ENCODE measurements at places on chromosomes 5 and 9.

DNA sequence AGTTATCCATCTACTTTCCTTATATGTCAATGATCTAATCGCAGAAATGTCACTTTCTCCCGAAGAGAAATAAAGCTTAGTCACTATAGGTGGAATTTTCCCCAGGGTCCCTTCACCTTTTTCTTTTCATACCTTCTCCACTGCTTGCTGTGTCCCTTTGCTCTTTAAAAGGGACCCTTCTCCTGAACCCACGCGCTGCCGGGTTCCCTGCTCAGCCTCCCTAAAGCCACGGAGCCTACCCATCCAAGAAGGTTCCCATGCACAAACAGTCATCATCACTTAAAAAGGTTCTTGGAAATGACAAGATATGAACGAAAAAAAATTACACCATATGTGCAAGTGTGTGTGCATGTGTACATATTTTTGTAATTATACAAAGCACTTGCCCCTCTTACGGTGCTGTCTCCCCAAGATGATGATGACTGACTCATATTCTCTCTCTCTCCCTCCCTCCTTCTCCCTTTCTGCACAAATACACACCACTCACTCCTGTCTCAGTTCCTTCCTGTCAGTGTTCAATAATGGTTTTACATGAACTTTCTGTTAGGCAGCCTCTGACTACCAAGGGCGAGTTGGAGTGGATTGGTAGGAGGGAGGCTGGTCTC, 1.5 kb upstream of the PTPRD start:
- no peak for DNase-seq

- DNase-seq: no peak
Observed at GRCh38 chr5:53017383-53017782, 28.2 kb downstream of the ITGA2 start.

DNA sequence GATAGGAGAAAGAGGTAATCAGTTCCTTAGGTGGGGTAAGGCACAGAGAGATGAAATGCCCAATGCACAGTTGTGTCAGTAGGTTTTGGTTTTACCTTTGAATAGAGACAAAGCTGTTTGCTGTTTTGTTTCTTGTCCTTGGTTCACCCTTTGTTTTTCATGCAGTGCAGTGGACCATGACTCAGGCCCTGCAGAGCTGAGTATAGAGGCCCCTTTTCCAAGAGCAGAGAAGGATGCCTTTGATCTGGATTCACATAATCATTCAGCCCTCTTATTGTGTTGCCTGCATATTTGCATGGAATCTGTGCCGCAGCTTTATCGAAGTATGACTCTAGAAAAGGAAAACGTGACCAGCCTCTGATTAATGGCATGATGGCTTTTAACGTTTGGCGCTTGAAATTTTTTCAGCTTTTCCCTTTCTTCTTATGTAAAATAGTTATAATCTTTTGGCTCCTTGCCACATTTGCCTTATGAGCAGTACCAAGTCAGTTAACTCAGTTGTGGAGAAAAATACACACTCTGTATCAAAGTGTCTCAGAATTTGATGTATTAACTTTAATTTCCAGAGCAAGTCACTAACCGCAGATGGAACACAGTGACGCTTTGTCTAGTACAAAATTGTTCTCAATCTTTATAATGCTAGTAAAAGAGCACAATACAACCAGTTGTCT, 197.6 kb downstream of the KDM4C start:
- DNase-seq: no peak

DNA sequence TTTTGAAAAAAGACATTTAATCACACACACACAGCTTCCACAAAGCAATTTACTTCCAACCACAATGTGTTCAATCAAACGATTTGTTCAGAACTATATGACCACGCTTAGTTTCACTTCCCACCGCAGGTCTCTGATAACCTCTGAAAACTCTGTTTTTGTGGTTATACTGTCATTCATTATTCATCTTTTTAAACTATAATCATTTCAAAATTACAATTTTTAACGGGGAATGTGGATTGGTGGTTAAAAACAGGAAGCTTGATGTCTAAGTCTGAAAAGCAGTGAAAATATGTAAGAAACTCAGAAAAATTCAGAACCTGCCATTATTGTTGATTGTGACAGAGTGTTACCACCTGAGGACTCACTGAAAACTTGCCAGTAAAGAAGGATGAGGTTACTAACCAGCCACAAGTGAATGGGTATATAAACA, 12.7 kb upstream of the TMEM174 start:
- no peak for DNase-seq

GRCh38 chr9:117178596-117179375, 236.1 kb downstream of the ASTN2 start:
- no peak for DNase-seq

- DNase-seq: no peak
Observed at GRCh38 chr5:78550891-78551290, 97.7 kb downstream of the LHFPL2 start.

- DNase-seq: no peak
Observed at GRCh38 chr5:150457121-150457520, 7.6 kb upstream of the RPS14 start.

GRCh38 chr5:172150514-172151425, 37.3 kb downstream of the STK10 start:
- no peak for DNase-seq

DNA sequence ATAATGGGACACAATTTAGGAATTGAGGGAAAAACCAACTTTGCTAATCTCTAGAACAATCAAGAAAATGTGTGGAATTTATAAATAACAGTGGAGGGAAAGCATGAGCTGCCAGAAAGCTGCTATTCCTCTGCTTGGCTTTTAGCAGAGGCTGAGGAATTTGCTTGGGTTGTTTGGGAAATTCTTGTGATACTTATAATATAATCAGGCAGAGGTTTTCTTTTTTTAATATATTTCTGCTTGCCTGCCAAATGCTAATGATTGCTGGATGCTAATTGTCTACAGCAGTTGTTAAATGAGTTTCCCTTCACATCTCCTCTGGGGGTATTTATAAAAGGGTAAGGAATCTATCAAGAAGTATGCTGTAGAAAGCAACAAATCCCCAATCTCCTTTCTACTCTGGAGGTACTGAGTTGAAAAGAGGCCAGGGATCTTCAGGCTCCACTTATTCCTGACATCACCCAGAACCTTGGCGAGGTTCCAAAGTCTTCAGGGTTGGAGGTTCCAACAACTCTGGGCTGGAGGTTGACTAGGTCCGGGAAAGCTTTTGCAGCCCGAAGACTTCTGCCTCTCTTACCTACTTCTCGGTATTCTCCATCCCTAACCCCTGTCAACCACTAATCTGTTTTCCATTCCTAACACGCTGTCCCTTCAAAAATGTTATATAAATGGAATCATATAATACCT, 60.4 kb upstream of the TMED7 start:
- no peak for DNase-seq

- DNase-seq: no peak
Observed at GRCh38 chr5:137481596-137481995, 17.5 kb downstream of the SPOCK1 start.

DNA sequence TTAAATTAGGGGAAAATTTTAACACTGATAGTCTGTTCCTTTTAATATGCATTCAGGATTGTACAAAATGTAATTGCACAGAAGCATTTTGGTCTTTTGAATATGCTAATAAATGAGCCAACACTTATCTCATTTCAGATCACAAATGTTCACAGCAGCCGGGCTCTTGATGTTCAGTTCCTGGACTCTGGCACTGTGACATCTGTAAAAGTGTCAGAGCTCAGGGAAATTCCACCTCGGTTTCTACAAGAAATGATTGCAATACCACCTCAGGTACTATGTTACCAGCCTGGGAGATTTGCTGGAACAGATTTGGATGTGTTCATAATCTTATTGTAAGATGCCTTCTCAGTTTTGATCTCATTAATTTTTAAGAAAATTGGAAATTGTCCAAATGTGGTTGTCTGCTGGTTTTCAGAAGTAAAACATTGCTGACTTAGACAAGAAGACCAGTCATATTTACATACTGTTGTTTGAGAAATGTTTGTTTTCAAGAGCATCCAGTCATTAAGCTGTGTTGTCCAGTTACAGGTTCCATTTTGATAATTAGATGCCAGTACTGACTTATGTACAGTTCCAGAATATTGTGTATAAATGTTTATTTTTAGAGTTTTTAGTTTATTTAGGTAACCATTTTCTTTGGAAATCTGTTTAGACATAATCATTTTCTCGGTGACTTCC, 23.0 kb upstream of the TMOD1 start:
- DNase-seq: no peak

DNA sequence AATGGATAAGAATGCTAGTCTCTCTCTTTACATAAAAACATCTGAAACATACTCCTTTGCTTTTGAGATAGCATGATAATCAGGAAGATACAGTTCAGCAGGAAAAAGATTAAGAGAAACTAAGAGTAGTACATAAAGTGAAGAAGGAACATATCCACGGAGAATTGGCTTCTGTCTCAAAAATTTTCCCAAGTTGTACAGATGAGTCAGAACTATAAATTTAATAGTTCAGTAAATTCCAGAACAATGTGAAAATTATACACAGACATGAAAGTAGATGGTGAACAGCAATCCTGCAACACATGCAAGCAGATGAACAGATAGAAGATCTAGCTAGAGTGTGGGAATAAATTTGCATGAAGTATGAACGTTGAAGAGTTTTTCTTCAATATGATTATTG, 691.4 kb upstream of the RIOK2 start:
- no peak for DNase-seq

GRCh38 chr9:93111001-93111370, 15.0 kb downstream of the CARD19 start:
- DNase-seq: no peak

GRCh38 chr9:93900971-93901861, 53.9 kb downstream of the BARX1 start:
- no peak for DNase-seq

- DNase-seq: no peak
Observed at GRCh38 chr5:126914801-126915436, 115.4 kb downstream of the MARCHF3 start.

GRCh38 chr5:25488119-25488518, 843.3 kb upstream of the CDH10 start:
- no peak for DNase-seq

GRCh38 chr9:113187929-113188595, 33.0 kb downstream of the FKBP15 start:
- DNase-seq: peak; percentile 93

DNA sequence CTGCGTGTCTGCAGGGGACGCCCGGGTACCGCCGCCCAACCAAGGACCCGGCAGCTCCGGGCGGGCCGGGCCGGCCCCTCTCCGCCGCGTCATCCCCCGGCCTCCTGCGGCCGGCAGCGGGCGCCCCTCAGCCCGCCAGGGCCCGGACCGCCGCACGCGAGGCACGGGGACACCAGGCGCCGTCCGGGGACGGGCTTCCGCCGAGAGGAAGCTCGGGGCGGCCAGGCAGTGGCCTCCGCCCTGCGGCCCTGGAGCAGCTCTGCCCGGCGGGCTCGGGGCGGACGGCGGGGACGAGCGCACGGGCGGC, 373 bp downstream of the FBXW5 start:
- no peak for DNase-seq

DNA sequence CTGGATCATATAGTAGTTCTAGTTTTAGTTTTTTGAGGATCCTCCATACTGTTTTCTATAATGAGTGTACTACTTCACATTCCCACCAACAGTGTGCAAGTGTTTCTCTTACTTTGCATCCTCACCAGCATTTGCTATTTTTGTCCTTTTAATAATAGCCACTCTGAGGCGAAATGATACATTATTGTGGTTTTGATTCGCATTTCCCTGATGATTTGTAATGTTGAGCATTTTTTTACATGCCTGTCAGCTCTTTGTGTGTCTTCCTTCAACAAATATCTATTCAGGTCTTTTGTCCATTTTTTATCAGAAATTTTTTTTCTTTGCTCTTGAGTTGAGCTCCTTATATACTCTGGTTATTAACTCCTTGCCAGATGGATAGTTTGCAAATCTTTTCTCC, 114.0 kb downstream of the ADAMTSL1 start:
- DNase-seq: no peak

- no peak for DNase-seq
Observed at GRCh38 chr5:91126888-91127287, 256.2 kb downstream of the ARRDC3 start.

- no peak for DNase-seq
Observed at GRCh38 chr5:63128018-63128417, 549.4 kb downstream of the LRRC70 start.

- DNase-seq: peak; percentile 90
Observed at GRCh38 chr9:125486152-125486508, 220.9 kb downstream of the MAPKAP1 start.

GRCh38 chr9:32171339-32171738, 213.1 kb upstream of the ACO1 start:
- DNase-seq: no peak

- no peak for DNase-seq
Observed at GRCh38 chr5:19950897-19951296, 37.1 kb downstream of the CDH18 start.

DNA sequence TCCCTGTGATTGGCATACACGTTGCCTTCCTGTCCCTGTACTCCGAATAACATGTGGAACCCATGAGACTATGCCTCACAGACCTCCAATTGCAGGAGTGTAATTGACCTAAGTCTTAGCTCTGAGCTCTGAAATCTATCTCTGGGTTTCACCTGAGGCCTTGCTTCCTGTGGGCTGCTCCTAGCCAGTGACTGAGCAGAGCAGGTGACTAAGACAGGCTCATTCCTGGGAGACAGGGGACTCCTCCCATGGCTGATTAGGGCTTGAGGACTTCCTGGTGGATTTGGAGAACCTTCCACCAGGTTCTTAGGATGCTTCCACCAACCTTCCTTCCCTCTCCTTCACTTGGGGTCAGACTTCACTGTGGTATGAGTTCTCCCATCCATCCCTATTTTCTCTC, 22.3 kb upstream of the MIER3 start:
- no peak for DNase-seq

- no peak for DNase-seq
Observed at GRCh38 chr9:137744632-137745183, 125.9 kb downstream of the EHMT1 start.

DNA sequence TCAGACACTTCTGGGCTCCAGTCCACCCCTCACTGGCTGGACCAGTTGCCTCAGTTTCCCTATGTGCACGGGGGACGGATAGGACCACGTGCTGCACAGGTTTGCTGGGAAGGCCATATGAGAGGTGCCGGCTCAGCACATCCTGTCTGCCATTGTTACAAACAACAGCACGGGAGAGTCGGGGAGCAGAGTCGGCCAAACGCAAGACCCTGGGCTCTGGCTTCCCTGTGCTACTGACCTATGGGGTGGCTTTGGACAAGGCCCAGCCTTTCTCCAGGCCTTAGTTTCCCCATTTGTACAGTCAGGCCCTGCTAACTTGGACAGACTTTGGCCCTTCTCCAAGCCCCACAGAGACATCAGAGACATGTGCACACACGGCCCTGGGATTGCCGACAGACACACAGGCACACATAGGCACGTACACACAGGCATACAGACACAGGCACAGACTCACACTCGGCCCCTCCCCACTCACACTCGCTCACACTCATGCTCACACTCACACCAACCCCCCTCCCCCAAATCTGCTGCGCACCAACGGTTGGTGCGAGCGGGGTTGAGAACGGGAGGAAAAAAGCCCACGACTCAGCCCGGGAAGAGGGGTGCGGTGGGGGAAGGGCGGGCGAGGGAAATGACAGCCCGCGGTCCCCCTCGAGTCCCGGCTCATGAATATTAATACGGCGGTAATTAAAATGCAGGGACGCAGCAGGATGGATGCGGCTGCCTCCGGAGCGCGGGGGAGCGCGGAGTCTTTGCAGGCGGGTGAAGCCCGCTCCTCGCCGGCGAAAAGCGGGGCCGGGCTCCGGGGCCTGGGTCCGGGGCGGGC, 133.0 kb downstream of the C9orf50 start:
- DNase-seq: no peak
